ENCODE measurements at places on chromosomes 12 and 14.

DNA sequence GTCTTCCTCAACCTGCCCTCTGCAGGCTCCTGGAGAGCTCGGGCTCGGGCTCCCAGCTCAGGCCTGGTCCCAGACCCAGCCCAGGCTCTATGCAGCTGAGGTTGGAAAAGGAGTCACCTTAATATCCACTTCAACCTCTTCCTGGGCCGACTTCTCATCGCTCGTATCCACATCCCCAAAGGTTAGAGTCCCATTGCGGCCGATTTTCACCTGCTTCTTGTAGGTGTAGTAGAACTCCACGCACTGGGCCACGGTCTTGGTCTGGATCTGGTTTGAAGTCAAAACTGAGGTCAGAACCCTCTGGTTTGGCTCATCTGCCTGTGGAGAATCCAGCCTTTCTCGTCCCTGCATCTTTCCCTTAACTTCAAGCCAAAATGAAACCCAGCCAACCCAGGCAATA is 8.4 kb upstream of the PNMA1 start:
- no peak for DNase-seq

DNA sequence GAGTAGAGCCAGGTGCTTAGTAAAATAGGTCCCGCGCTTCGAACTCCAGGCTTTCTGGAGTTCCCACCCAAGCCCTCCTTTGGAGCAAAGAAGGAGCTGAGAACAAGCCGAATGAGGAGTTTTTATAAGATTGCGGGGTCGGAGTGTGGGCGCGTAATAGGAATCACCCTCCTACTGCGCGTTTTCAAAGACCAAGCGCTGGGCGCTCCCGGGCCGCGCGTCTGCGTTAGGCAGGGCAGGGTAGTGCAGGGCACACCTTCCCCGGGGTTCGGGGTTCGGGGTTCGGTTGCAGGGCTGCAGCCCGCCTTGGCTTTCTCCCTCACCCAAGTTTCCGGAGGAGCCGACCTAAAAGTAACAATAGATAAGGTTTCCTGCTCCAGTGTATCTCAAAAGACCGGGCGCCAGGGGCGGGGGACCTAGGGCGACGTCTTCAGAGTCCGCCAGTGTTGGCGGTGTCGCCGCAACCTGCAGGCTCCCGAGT is 3.6 kb downstream of the SSTR1 start:
- no peak for DNase-seq

GRCh38 chr14:21208554-21208953 is 52.7 kb upstream of the OR5AU1 start:
- DNase-seq, result no peak

DNA sequence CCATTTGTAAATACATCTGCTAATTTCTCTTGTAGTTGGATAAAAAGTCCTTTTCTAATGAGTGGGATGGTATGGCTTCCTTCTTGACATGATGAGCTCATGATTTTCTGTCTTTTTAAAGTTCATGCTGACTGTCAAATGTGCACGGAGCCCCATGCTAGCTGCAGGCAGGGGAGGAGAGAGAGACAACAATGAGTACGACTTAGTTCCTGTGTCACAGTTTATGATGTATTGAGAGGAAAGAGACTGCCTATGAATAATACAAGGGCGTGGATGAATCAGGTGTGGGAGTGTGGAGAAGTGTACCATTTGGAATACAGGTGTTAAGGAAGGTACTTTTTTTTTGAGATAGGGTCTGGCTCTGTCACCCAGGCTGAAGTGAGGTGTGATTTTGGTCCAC is 10.7 kb upstream of the TBC1D30 start:
- DNase-seq, result no peak

GRCh38 chr12:27332714-27333402 is at the start of gene BMAL2:
Gene BMAL2 (plus strand): TSS chr12:27332836. CDS start chr12:27333073, 237 bp downstream.
- peak; percentile 42 for DNase-seq

- DNase-seq, result no peak
Measured at GRCh38 chr12:97640826-97641225, 178.2 kb downstream of the RMST start.

- DNase-seq, result no peak
Measured at GRCh38 chr14:63191211-63191610, 13.0 kb upstream of the RHOJ start.

- DNase-seq, result no peak
Measured at GRCh38 chr14:99751539-99752485, 41.4 kb upstream of the EML1 start.

- DNase-seq, result no peak
Measured at GRCh38 chr12:75657831-75658230, 146.4 kb upstream of the KRR1 start.

DNA sequence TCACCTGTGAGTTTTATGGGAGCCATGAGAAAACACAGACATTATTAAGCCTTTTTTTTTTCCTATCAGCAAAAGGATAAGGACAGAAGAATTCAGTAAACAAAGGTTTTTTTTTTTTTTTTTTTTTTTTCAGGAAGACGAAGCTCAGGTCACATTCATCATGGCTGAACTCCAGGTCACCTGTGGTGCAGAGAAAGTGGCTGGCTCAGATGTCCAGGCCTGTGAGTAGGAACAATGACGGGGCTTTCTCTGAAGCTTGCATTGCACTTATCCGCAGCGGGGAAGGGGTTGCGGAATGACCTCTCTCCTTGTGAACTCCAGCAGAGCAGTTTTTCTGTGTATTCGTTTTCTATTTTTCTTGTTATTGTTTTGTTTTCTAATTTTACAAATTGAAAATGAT is 759.6 kb upstream of the TMEM132C start:
- no peak for DNase-seq

DNA sequence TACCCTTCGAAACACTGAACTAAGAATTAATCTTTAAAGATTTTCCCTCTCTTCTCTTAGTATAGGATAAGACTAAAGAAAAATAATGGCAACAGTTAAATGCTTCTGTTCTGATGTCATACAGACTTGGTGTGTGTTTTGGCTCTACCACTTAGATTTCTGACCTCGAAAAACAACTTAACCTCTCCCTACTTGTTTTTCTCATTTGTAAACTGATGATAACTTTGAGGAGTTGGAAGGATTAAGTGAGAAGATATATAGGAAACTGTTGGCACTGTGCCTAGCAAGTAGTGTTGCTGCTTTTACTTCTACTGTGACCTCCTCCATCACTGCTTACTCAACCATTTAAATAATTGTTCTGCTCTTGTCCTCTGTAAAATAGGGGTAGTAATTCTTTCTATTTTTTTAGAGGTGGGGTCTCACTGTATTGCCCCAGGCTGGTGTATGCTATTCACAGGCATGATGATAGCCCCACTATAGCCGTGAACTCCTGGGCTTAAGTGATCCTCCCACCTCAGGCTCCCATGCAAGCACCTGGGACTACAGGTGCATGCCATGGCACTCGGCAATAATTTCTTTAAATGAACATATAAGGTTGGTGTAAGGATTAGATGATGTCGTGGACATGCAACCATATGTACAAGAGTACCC is 22.4 kb downstream of the PALS1 start:
- DNase-seq, result no peak

GRCh38 chr14:21213652-21214051 is 55.6 kb downstream of the HNRNPC start:
- no peak for DNase-seq

DNA sequence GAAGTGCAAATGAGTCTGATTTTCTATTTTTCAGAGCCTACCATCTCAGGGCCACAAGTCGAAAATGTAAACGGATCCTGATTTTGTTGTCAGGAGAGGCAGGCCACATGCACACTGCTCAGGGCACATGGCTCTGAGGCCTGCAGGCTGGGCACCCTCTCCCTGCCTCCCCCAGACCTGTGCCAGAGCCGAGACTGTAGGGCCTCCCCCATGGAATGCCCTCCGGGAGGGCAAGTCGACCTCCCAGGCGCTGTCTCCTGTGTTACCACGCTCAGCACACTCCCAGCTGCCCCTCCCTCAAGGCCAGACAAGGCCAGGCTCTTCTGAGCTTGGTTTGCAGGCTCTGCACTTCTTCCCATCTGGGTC is 121.7 kb downstream of the CRACR2A start:
- no peak for DNase-seq

- DNase-seq, result no peak
Measured at GRCh38 chr12:46415552-46415951, 43.0 kb upstream of the SLC38A2 start.

GRCh38 chr14:76257111-76257803 is 105.5 kb downstream of the GPATCH2L start:
- DNase-seq, result no peak

DNA sequence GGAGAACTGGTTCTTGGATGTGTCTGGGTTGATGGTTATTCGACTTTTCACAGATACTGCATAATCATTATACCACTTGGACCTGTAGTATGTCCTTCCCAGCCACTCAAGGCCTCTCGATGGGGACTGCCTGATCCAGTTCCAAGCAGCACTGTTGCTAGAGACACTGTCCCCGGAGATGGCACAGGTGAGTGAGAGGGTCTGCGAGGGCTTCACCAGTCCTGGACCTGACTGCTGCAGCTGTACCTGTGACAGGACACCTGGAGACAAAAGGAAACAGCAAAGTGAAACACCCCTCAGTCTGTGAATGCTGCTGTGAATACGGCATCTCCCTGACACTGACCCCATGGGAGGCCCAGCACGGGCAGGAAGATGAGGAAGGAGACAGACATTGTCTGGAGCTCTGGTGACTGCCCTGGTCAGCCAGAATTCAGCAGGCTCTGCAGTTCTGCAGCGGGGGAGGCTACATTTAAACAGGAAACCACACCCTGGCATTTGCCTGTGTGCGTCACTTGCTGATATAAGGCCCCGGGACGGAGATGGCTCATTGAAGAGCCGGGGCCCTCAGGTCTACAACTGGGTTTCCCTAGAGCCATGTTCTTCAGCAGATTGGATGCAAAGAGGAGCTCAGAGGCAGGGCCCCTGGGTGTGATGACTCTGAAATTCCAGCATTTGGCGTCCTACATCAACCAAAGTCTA is 413.6 kb downstream of the TMEM121 start:
- no peak for DNase-seq

DNA sequence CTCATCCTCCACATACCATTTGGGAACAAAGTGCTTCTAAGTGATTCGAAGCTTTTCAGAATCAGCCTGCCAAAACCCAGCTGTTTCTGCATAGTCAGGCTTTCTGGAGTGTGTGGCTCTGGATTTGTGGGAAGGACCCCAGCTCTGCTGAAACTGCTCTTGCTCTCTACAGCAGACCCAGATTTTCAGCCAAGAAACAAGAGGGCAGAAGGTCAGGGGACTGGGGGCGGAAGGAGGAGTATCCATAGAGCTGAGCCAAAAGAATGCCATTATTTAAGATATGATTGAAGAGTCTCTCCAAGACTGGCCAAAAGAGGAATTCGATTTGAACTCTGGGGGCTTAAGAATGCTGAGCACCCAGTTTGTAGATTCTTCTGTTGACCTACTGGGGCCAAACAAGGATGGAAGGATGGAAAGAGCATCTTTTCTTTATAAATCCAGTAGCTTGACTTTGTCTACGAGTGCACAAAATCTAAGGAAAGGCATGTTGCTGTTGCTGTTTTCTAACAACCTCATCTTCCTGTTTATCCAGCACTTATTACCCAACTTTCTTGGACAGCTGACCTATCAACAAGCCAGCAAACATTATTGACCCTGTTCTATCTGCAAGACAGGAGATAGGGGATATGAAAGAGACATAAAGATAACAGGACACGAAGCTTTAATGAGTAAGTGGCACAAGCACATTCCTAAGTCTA is 29.2 kb downstream of the FBLN5 start:
- no peak for DNase-seq

DNA sequence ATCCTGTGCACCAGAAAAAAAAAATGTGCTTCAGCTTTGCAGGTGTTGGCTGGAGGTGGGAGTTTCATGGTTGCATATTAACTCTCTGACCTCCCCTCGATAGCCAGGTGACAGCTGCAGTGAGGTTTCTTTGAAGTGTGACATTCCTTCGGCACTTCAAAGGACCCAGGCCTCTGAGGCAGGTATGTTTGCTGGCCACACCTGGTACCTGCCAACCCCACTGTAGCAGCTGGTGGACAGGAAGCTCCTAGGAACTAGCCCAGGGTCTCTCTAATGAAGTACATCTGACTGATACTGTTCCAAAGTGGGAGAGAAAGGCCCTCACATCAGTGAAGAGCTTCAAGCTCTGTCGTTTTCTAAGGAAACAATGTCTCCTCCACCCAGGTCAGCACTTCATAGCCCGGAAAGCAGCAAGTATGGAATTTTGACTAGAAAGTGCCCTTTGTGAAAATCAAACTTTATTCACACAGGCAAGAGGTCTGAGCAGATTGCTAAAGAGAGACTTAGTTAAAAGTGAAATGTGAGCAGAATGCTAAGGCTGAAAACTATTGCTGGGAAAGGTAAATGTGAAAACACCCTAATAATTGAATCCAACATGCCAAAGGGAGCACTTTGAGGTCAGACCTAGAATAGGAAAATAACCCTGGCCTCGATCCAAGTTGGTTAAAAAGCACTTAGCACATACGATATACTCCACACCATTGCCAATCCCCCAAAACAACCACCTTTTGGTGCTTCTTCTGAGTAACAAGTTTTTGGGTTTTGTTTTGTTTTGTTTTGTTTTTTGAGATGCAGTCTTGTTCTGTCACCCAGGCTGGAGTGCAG is 71.3 kb downstream of the PHLDA1 start:
- no peak for DNase-seq

DNA sequence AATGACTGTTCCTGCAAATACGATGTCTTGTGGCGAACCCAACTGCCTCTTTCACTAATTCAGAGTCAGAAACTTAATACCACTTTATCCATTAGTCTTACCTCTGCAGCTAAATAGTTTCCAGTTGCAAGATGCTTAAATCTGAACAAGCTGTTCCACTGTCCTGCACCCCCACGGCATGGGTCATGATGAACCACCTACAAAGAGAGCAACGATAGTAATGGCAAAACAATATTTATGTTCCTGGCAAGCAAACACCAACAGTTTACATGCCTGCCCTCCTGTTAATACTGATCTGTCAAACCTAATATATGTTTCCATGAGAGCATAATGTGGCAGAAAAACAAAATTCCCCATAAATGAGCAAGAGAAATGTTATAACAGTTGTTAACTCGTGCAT is 121.9 kb downstream of the ITPR2 start:
- DNase-seq, result no peak

DNA sequence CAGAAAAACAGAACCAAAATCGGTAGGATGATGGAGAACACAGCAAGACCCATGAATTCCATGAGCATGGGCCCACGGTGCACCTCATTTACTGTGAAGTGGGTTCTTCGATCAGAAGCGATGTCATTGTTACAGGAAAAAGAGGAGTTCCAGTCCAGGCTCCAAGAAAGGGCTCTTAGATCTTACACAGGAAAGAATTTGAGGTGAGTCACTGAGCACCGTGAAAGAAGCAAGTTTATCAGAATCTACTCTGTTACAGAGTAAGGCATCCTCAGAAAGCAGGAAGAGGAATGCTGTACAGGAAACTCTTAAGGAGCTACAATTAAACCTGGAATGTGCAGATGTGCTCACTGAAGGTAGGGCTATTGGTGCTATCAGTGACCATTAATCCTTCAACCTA is 11.6 kb upstream of the CHFR start:
- no peak for DNase-seq

- no peak for DNase-seq
Measured at GRCh38 chr12:45338272-45338671, 122.4 kb downstream of the ANO6 start.

DNA sequence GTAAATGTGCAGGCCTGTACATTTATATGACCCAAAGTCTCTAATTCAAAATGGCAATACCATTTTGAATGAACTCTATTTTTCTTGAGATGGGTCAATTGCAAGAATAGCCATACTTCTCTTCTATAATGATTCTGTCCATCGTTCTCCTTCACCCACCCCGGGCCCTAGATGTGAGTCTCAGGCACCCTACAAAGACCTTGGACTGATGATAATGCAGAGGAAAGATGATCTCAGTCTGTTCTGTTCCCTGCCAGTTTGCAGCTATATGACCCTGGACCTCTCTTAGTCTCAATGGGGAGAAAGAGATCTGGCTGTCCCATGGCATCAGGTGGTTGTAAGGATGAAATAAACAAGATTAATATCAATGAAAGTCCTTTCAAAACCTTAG is 30.1 kb downstream of the VCPKMT start:
- no peak for DNase-seq

All from activated naive CD4-positive, alpha-beta T cell treated with Interleukin-2 at 50 U/mL for 16 hours (primary cell).